ENCODE measurements at places on chromosomes 7 and 10. TPM values are rescaled to one million over a fixed set of nuclear protein-coding genes. Genes with fewer than 3 reads are reported as not detected.

DNA sequence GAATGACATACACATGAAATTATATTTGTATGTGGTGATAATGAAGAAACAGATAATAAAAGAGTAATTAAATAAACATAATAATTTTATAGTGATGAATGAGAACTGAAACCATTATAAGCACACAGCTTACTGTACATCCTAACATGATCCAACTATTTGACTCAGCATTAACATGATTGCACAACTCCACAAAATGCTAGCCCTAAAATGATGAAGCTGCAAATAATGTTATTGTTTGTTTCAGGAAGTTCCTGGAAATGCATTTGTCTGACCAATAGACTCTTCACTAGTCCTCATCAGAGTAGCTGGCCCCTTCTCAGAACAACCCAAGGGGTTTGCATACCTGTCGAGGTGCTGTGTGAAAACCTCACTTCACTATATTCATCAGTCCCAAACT is 115.5 kb downstream of the RTKN2 start:
- peaks cover 5% of the 10 kb centered on the region for H3K4me1 ChIP-seq

DNA sequence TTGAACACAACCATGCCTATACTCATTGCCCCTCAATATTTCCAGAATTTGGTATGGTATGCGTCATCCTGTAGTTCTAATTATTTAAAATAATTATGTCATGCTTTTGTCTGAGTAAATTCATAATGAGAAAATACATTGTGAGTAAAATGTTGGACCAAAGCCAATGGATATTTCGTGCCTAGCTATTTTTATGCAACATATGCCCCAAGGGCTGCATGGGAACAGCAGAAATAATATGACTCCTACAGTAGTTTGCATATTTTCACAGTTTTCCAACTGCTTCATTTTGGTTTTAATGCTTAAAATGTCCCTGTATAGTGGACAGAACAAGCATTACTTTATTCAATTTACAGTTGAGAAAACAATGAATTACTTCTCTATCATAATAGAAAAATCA is 1115.6 kb upstream of the GHITM start:
- H3K27ac ChIP-seq: no peak overlapping the region
- DNase-seq: no peak
- no peak overlapping the region for H3K4me3 ChIP-seq
- H3K27me3 ChIP-seq: no peaks in the 10 kb centered on the region

DNA sequence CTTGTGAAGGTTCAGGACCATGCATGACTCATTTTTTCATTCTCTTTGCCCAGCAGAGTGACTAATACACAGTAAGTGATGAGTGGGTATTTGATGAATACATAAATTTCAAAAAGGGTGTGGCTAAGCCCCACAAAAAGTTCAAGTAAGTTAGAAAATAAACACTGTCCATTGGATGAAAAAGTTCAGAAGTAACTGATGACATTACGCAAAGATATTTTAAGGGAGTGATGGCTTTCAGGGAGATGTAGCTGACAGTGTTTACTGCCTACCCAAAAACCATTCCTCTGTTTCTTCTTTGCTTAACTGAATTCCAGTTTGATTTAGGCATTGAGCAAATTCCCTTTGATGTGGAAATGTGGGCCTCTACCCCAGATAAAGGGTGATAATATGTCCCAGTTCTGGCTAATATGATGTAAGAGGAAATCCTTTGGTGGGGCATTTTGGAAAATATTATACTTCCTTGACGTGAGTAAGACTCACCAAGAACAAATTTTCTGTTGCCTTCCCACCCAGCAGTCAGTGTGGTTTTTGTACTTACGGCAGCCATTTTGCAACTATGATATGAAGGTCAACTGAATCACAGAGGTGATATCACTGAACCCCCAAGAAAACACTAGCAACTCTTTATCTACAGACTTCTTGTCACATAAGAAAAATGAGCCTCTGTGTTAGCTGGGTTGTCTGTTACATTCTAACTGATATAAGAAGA is 29.0 kb upstream of the EBLN1 start:
- peak overlapping the region; percentile 57 for H3K4me3 ChIP-seq
- H3K27ac ChIP-seq: peak overlapping the region; percentile 96
- peak; percentile 65 for DNase-seq

DNA sequence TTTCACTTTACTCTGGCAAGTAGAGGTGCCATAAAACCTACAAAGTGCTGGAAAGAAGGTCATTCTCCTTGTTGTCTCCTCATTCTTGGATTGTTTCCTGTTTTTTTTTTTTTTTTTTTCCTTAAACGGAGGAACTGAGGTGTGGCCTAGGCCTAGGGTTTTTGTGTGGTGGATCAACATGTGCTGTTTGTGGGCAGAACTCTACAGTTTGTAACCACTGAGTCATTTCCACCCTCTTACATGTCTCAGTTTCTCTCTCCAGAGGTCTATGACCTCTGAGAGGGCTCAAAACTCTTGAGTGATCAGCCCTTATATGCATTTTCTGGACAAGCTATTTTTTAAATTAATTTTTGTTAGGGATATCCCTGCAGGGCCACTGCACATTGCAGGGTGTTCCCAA is 296.0 kb downstream of the PPP1R3A start:
- DNase-seq: no peak
- no peak overlapping the region for H3K27ac ChIP-seq
- H3K27me3 ChIP-seq: no peaks in the 10 kb centered on the region
- H3K4me3 ChIP-seq: no peak overlapping the region
- H3K36me3 ChIP-seq: no peaks in the 10 kb centered on the region

- peaks cover 4% of the 10 kb centered on the region for H3K27me3 ChIP-seq
- peak overlapping the region; percentile 5 for H3K4me3 ChIP-seq
- peak overlapping the region; percentile 79 for H3K27ac ChIP-seq
- H3K36me3 ChIP-seq: no peaks in the 10 kb centered on the region
- peak; percentile 77 for DNase-seq
Observed at GRCh38 chr7:130276796-130277762, 10.4 kb downstream of the CPA2 start.

- H3K4me1 ChIP-seq: peaks cover 14% of the 10 kb centered on the region
- H3K36me3 ChIP-seq: no peaks in the 10 kb centered on the region
- peaks cover 17% of the 10 kb centered on the region for H3K27me3 ChIP-seq
- no peak overlapping the region for H3K4me3 ChIP-seq
Observed at GRCh38 chr10:77710759-77711682, 73.4 kb upstream of the KCNMA1 start.

Gene CHST15
- 0.43 TPM for total RNA-seq

Data from activated CD4-positive, alpha-beta T cell treated with anti-CD3 and anti-CD28 coated beads for 36 hours (primary cell).